ENCODE measurements at places on chromosomes 7 and 10. TPM values are rescaled to one million over a fixed set of nuclear protein-coding genes. Genes with fewer than 3 reads are reported as not detected.
A peak's percentile ranks its signal among the peaks of the same experiment; 100 is the strongest.

- peak overlapping the region; percentile 41 for H3K4me3 ChIP-seq
- H3K4me1 ChIP-seq: peaks cover 78% of the 10 kb centered on the region
- no peaks in the 10 kb centered on the region for H3K36me3 ChIP-seq
- peak overlapping the region; percentile 79 for H3K27ac ChIP-seq
Measured at GRCh38 chr10:33134011-33134751, 176.2 kb upstream of the ITGB1 start.

Gene CYP2C19
- 0.22 TPM for total RNA-seq

- no peaks in the 10 kb centered on the region for H3K4me1 ChIP-seq
- no peaks in the 10 kb centered on the region for H3K36me3 ChIP-seq
- H3K4me3 ChIP-seq: no peak overlapping the region
- H3K27ac ChIP-seq: no peak overlapping the region
- no peaks in the 10 kb centered on the region for H3K27me3 ChIP-seq
Measured at GRCh38 chr7:146926841-146927240, 810.2 kb downstream of the CNTNAP2 start.

GRCh38 chr7:92614660-92615174 is 24.5 kb upstream of the FAM133B start:
- no peak for DNase-seq
- no peak overlapping the region for H3K27ac ChIP-seq
- peaks cover 36% of the 10 kb centered on the region for H3K36me3 ChIP-seq
- peaks cover 23% of the 10 kb centered on the region for H3K4me1 ChIP-seq

DNA sequence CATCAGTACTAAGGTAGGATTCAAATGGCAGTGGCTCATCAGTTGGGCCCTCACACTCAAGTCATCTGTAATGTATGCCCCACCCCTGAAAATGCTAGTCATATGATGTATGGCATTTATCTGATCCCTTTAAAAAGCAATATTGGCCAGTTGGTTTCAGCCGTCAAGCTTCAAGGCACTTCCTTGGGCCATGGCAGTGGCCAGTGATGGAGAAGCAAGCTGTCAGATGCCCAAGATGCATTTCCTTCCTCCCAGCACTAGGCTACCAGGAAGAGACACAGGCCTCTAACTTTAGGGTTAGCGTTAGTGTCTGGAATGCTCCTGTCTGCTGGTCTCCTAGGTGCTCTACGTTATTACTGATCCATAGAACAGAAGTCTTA is 64.1 kb downstream of the PIK3AP1 start:
- DNase-seq: no peak
- no peak overlapping the region for H3K27ac ChIP-seq
- no peak overlapping the region for H3K4me3 ChIP-seq

Gene LIPJ
- total RNA-seq: not detected

- no peak for DNase-seq
- H3K4me3 ChIP-seq: no peak overlapping the region
- H3K36me3 ChIP-seq: no peaks in the 10 kb centered on the region
- H3K4me1 ChIP-seq: no peaks in the 10 kb centered on the region
- H3K27me3 ChIP-seq: peaks cover 3% of the 10 kb centered on the region
Measured at GRCh38 chr7:74478671-74479065, 25.0 kb downstream of the GTF2IRD1 start.

- no peak overlapping the region for H3K27ac ChIP-seq
- no peaks in the 10 kb centered on the region for H3K27me3 ChIP-seq
- no peaks in the 10 kb centered on the region for H3K36me3 ChIP-seq
- no peak for DNase-seq
Measured at GRCh38 chr7:38291117-38291647, 17.7 kb upstream of the TARP start.

GRCh38 chr7:107960272-107960671 is 42.7 kb downstream of the LAMB1 start:
- no peak for DNase-seq

All from activated naive CD4-positive, alpha-beta T cell treated with anti-CD3 and anti-CD28 coated beads for 36 hours (primary cell).